ENCODE measurements at places on chromosomes 1 and 21.
A peak's percentile ranks its signal among the peaks of the same experiment; 100 is the strongest.

DNA sequence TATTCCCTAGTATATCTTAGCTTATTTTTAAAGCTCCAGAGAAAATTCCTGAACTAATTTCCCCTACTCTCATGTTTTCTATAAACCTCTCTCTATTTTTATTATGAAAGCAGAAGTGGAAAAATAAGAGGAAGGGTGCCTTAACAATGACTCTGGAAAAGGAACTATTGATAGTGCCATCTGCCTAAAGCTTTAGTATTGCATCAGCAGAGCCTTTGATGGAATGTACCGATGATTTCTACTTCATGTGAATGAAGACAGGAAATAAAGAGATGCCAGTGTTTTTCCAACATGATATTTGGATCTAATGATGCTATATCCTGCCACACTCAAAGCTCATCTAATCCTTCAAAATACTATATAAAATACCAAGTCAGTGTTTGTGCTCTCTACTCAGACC is 35.1 kb downstream of the TNFSF18 start:
- no peak for DNase-seq

- no peak for DNase-seq
Measured at GRCh38 chr1:237740846-237741245, 149.9 kb downstream of the ZP4 start.

DNA sequence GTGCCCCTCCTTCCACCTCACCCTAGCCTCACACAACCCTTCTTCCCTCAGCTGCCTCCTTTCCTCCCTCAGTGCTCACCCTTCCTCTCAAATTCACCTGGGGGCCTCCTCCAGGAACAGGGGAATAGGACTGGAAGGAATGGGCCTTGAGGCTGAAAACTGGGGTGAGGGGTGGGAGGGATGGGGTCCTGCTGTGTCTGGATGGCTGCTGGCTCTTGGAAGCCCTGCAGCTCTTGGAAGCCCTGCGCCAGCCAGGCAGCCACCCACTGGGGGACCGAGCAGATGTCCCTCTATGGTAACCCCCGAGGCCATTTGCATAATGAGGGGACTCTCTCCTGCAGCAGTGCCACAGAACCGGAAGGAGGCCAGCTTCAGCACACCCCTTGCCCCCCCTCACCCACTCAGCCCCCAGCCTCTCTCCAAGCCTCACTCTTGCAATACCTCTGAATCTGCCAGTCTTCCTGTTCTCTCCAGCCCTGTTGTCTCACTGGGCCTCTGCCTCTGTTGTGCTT is 85.2 kb downstream of the KIRREL1 start:
- DNase-seq: no peak

- no peak for DNase-seq
Measured at GRCh38 chr1:112373806-112374205, 22.2 kb upstream of the CTTNBP2NL start.

DNA sequence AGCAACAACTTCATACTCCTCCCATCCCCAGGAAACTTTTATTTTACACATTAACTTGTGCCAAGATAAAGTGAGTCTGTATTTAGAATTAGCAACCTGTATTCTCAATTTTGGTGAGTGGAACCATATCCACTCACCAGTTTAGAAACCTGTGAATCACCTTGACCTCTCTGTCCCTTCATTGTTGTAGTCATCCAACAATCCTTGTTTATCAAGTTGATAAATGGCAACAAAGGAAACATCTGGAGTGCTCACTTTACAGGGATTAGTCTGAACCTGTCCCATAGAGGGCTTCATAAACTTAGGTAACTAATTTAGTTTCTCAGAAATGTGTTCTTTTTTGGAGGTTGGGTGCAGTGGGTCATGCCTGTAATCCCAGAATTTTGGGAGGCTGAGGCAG is 3.9 kb upstream of the CLSPN start:
- no peak for DNase-seq

- DNase-seq: no peak
Measured at GRCh38 chr1:190479050-190479397, 1.4 kb upstream of the BRINP3 start.

GRCh38 chr21:24375201-24375600 is 1232.1 kb downstream of the MRPL39 start:
- no peak for DNase-seq

DNA sequence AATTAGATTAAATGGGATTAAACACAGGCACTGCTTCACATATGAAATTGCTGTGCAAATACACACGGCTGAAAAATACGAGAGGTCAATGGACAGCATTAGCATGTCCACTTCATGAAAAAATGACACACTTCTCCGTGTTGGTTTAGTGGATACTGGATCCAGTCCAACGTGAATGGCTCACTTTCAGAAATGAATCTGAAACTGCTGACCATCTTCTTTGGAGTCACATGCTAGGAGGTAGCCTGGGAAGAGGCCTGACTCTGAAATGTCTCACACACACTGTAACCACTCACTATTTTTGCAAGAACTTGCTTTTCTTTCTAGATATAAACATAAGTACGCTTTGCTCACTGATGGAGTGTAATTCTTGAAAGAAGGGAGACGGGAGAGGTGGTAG is 127.3 kb downstream of the HLCS start:
- DNase-seq: no peak

DNA sequence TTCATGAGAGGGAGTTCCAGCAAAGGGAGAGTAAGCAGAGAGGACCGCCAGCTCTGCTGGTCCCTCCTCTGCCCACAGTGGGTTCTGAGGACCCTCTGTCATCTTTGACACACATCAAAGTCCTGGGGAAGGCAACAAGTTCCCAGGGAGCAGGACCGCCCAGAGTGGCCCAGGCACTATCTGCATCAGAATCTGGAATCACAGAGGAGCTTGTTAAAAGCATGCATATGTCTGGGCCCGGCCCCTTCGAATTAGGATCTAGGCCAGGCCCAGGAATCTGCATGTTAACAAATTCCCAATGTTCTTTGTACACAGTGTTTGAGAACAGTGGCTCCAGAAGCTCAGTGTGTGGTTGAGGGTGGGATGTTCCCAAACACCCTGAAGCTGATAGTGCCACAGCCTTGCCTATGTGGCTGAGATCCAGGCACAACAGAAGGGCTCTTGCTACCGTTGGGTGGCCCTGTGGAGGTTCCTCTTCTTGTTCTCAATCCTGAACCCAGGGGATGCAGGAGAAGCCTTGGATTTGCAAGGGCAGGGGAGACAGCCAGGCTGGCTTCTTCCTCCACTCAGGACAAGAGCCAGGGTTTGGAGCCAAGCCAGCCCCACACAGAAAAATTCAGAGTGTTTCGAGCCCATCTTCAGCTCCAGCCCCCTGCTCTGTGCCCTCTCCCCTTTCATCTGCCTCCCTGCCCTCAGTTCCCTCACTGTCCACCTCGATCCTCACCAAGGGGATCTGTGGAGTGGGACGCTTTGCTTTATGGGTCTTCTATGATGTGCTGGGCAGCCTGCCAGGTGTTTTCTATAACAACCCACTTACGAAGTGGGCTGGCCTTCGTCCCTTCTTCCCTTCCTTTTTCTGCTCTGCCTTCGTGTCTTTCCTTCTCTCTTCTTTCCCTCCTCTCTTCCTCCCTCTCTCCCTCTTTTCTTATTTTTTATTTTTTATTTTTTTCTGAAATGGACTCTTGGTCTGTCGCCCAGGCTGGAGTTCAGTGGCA is 129.0 kb upstream of the TMPRSS2 start:
- no peak for DNase-seq

- DNase-seq: no peak
Measured at GRCh38 chr1:219708919-219709543, 96.1 kb upstream of the ZC3H11B start.

DNA sequence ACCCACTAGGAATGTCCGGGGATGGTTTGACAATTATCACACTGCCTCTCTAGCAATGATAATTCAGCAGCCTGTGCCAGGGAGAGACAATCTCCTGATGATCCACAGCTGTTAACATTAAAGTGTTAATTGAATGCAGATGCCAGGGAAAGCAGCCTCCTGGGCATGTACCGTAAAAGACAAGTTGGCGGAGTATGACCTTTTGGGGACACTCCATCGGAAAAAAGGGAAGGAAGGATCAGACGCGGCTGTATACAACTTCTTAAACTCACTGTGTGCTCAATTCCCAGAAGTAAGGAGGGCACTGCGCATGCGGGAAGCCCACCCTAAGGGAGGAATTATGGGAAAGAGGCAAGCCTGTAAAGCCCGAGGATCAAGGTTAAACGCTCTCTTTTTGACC is 62.6 kb downstream of the MAP3K7CL start:
- no peak for DNase-seq

- no peak for DNase-seq
Measured at GRCh38 chr1:218377143-218377660, 32.1 kb downstream of the TGFB2 start.

DNA sequence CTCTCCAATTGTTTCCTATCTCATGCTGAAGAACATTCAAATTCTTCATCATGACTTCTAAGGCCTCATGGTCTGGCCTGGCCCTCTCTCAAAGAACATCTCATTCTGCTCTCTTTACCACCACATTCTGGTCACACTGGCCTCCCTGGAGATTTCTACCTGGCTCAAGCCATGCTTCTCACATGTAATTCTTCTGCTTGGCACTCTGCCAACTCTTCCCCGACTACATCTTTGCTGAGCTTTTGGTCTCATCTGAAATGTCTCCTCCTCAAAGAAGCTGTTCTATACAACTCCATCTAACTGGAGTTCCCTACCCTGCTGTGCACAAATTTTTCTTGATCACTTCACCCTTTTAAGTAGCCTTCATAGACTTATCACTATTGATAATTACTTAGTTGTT is 1.4 kb upstream of the TBX19 start:
- no peak for DNase-seq

DNA sequence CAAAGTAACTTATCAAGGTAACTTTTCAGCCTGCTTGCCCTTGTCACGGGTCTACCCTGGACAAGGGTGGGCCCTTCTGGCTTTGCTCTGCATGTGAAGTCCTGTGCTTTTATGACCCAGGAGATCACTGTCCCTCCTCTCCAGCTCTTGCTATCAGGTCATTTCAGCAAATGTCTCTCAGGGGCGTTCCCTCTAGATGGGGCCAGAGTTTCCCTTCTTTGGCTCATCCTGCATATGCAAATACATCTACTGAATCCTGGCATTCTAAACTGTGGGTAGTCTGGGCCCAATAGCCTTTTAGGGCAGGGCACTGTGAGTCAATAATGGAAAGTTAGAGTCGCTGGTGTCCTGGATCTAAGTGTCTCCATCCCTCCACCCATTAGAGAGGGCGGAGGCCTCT is 366.9 kb upstream of the USP24 start:
- DNase-seq: no peak

DNA sequence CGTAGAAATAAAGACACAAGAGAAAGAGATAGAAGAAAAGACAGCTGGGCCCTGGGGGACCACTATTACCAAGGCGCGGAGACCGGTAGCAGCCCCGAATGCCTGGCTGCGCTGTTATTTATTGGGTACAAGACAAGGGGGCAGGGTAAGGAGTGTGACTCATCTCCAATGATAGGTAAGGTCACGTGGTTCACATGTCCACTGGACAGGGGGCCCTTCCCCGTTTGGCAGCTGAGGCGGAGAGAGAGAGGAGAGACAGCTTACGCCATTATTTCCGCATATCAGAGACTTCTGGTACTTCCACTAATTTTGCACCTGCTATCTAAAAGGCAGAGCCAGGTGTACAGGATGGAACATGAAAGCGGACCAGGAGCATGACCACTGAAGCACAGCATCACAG is 4.1 kb upstream of the TPRG1L start:
- DNase-seq: no peak

DNA sequence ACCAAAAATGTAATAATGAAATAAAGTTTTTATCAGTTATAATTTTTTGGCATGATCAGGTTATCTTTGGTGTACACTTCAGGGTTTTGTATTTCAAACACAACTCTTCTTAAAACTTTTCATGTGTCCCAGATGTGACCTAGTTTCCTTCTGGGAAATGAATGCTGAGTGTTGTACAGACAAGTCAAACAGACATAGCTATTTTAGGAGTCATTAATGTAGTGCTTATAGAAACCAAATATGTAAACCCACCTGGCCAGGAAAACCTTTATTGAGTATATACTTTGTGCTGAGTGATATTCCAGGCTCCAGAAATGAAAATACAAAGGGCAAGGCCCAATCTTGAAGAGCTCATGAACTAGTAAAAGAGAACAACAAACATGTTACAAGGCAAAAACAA is 25.9 kb upstream of the HOOK1 start:
- no peak for DNase-seq

DNA sequence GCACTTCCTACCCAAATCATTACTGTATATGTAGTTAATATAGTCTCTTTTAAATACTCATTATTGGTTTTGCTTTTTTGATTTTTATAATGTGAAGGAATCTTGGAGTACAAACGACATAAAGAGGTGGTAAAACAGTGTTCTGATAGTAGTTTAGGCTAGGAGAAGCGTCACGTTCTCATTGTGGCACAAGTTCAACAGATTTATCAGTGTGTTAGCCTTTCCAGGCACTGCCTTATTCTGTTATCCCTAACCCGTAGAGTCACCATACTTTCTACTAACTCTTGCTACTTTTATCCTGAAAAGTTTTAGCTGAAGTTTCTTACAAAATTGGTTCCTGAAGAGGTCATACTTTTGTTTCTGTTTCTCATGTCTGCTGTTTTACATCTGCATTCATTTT is 174.6 kb upstream of the CACYBP start:
- DNase-seq: no peak

GRCh38 chr1:157004806-157005205 is 40.7 kb downstream of the ARHGEF11 start:
- DNase-seq: no peak

DNA sequence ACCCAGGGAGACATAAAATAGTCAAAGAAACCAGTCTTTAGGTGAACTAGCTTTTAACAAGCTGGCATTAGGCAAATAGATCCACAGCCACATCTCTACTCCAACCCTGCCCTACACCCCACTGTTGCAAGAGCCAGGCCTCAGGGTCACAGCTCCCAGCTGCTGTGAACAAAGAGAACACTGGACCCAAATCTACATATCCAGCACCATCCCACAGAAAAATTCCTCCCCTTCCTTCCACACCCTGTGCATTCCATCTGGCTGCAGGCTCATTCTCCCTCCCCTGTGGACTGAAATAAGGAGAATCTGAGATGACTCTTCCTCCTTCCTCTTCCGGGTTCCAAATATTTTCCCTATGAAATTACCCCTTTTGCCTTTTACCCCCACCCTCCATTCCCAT is 23.2 kb downstream of the DLGAP3 start:
- DNase-seq: no peak

DNA sequence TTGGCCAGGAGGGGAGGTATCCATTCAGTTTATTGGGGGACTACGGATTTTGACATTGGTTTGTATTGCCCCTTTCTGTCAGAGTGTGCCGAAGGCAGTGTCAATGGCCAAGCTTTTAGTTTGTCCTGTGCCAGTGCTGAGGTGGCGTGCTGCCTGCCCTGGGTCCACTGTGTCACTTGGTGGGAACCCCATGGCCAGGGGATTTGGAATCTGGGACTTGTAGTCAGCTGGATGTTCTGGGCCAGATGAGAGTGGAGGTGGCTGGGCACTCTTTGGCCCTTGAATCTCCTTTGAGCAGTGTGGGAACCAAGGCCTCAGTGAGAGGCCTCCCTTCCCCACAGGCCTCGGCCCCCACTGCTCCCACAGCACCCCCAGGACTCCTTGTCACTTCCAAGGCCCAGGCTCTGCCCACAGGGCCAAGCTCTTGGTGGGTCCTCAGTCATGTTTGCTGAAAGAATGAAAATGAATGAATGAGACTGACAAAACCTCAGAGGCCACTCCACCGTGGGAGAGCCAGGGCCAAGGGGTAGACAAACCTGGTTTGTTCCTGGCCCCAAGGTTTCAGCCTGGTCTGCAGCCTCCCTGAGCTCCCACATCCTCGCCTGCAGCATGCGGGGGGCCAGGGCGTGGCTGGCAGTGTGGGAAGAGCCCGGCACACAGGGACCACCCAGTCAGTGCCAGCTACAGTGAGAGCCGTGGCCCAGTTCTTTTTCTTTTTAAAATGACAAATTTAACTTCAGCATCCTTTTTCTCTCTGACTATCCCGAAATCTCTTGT is 412.2 kb downstream of the MATN1 start:
- no peak for DNase-seq

GRCh38 chr1:182059936-182060335 is 1.6 kb downstream of the ZNF648 start:
- peak; percentile 84 for DNase-seq
